ENCODE measurements at places on chromosomes 12 and 14. TPM values are rescaled to one million over a fixed set of nuclear protein-coding genes. Genes with fewer than 3 reads are reported as not detected.

Gene IGF1
- total RNA-seq = not detected

GRCh38 chr12:31029916-31030562, 43.6 kb upstream of the DDX11 start:
- no peak for DNase-seq

DNA sequence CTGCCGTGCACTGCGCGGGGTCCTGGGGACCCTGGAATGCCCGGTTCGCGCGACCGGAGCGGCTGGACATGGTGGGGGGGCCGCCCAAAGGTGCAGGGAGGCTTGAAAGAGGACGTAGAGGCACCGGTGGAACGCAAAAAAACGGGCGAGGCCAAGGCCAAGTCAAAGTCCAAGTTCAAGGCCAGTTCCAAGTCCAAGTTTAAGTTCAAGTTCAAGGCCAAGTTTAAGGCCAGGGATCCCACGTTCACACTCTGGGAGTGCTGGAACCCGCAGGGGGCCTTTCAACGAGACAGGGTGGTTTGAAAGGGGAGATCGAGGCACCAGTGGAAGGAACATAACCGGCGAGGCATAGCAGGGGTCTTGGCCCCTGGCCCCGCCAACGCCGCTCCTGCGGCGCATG, 317.6 kb downstream of the ALG10 start:
- DNase-seq = no peak

- no peak for DNase-seq
These were observed 1108.5 kb downstream of the GALC start for GRCh38 chr14:86884498-86884897.

Gene DBX2
- not detected for total RNA-seq

GRCh38 chr12:116717466-116718437, 20.1 kb downstream of the SPRING1 start:
- DNase-seq = no peak

GRCh38 chr12:104928036-104928745, 29.9 kb downstream of the SLC41A2 start:
- DNase-seq = no peak

Gene WNT5B
- 51.0 TPM for total RNA-seq

Gene C12orf60
- 0.83 TPM for total RNA-seq

- DNase-seq = no peak
These were observed 126.8 kb upstream of the MAP1LC3B2 start for GRCh38 chr12:116432314-116432750.

DNA sequence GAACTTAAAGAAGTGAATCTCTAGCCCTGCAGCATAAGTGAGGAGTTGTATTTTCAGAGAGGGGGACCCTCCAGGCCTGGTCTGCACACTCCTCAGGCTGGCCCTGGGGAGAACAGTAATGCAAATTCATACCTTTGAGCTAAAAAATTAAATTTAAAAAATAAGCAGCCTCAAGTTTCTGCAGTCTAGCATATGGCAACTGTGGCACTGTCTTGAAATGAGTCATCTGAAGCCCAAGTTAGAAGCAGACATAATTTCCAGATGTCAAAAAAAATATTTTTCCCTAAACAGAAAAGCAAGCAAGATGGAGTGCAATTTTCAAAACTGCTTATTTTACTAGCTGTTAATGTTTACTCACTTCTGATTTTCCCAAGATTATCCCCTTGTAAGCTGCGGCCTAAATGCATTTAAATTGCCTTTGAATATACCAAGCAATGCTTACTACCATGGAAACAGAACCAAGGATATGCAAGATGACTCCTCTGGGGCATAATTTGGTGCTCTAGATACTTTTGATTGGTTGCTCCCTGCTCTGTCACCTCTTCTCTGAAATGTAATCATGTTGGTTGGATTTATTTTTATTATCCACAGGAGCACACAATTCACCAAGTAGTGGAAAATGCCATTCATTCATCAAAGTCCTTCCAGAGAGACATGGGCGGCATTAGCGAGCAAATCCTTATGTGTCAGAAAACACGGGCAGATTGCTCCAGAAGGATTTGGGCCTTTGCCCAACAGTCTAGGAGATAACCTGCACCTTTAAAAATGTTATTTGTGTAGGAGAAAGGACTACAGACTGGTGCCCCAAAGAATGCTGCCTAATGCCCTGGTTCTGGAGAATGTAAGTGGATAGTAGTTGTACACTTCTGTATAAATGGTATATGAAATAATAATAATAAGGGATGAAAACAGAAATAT, 25.0 kb upstream of the DHRS7 start:
- no peak for DNase-seq

DNA sequence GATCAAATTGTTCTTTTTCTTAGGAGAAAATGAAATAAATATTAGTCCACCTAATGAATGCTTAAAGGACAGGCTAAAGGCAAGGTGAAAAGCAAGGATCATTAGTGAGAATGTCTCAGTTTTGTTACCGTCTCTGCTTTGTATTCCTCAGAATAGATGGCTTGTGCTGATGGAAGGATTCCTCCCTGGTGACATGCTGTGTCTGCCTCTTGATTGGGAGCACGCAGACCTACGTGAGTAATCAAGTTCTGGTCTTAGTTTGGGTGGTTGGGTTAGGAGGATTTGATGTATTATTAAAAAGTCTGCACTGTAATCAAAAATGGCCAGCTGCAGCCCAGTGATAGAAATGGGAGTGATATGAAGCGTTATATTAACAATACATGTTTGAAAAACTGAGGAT, 78.8 kb upstream of the RTL1 start:
- no peak for DNase-seq

GRCh38 chr12:85007836-85008235, 28.2 kb downstream of the TSPAN19 start:
- peak; percentile 35 for DNase-seq

GRCh38 chr12:23133471-23133870, 508.5 kb downstream of the ETNK1 start:
- DNase-seq = no peak

DNA sequence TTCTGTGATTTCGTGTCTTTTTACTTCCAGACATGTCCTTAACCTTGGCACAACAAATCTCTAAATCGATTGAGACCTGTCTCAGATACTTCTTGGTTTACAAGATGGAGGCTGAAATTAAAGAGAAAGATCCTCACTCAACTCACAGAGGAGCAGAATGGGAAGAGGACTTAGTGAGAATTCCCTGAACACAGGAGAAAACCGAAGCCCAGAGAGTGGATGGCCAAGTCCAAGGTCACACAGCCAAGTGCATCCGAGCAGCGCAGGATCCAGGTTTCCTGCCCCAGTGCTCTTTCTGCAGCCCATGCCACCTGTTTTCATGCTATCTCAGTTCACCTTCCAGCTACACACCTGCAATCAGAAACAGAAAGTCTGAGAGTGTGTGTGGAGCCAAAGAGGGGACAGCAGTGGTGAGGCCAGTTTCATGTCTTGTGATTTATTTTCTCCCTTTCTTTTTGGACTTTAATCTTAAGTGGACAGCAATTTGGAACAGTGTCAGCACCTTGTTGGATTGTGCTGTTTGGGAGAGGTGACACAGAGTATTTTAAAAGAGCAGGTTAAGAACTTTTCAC, 22.9 kb upstream of the TCL1B start:
- DNase-seq = no peak

DNA sequence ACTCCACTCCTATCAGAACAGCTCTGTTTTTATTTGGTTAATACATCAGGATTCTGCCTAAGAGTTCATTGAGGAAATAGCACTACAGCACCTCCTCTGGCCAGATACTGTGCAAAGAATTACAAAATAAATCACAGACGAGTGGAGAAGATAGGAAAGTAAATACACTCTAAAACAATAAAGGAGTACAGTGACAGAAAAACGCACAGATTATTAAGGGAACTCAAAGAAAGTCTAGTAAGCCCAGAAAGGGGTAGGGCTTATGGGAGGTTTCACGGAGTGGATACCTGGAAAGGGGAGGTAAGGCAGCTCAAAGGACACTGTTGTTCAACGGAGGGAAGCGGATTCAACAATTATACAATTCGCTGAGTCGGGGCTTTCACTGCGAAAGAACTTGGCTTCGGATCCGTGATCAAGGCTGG, 5.5 kb downstream of the OR10AD1 start:
- DNase-seq = peak; percentile 41

DNA sequence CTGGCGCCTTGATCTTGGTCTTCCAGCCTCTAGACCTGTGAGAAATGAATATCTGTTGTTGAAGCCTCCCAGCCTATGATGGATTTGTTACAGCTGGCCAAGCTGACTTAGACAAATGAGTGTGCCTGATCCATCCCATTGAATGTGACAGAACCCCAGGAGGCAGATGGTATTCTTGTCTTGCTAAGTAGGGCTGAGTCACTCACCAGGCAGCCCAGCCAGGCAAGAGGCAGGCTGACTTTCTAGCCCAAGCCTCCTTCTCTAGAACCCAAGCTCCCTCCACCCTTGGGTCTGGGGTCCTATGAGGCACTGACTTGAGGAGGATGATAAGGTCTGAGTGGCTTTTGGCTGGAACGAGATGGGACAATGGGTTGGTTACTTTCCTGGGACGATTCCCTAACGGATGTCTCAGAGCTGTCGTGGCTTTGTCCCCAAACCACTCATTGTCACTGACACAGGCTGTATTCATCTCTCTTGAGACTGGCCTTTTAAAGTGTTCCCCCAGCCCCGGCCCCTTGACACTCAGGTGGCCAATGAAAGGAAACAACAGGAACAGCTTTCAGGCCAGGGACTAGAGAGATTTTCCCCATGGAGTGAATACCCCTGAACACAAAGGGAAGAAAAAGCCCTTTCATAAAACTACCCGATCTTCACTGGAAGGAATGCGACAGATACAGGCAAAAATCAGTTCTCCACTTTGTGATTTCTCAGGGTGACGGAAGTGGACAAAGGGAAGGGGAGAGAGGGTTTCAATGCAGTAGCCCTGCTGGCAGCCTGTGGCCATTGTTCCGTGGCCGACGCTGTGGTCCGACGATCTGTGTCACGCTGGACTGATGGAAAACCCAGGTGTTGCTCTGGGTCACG, 264.2 kb downstream of the AACS start:
- DNase-seq = no peak

- DNase-seq = peak; percentile 53
These were observed 44.0 kb downstream of the KICS2 start for GRCh38 chr12:64178122-64178521.

Gene TCL1B
- not detected for total RNA-seq

GRCh38 chr12:131008131-131008912, 54.6 kb downstream of the ADGRD1 start:
- no peak for DNase-seq

GRCh38 chr12:81257947-81258551, 180.2 kb downstream of the ACSS3 start:
- peak; percentile 26 for DNase-seq

DNA sequence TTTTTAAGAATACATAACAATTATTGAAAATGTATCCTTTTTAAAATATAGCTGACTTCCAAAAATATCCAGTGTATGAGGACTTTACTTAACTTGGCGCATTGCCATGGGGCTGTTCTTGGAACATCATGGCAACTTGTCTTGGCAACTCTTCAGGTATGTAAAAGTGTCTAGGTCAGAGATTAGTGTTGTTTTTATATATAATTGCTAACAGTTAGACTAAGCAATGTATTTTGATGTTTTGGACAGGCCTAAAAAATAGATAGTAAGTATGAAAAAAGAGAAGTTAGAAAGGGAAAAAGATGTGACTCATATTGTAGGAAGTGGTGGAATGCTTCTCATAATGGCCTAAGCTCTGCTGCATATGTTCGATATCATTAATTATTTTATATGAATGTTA, 70.9 kb downstream of the MON2 start:
- peak; percentile 14 for DNase-seq

- DNase-seq = peak; percentile 96
These were observed 14.1 kb downstream of the PLCZ1 start for GRCh38 chr12:18723752-18724151.

Gene CHD8
- total RNA-seq = 69.2 TPM

Gene ZDHHC22
- not detected for total RNA-seq

Gene INHBE
- total RNA-seq = 0.27 TPM

DNA sequence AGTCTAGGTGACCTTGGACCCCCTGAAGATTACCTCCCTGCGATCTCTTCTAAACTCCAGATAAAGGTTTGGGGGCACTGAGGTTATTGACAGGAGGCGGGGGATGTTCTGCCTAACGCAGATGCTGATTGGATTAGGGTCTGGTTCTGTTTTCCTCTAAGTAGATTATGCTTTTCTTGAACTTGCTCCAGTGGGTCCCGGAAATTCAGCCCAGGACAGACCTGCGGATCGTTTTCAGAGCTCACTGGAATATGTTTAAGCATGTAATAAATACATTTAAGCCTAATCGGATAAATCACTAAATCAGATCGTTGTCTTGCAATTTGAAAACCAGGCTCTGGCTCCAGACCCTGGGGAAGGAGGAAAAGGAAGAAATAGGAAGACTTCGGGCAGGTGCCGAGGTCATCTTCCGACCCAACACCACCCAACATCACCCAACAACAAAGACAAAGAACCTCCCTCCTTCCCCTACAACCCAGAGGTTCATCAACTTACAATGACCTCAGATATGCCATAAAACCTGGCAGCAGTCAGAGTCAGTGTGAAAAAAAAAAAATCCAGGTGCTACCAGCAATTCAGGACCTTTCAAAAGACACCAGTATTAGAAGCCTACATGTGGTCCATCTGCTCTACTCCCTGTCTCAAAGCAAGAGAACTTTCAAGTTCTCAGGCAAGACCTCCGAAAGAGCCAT, 148.4 kb downstream of the KSR2 start:
- no peak for DNase-seq

Gene SLC10A1
- total RNA-seq = not detected

Gene HAL
- 0.33 TPM for total RNA-seq

Gene CISTR
- total RNA-seq = not detected

DNA sequence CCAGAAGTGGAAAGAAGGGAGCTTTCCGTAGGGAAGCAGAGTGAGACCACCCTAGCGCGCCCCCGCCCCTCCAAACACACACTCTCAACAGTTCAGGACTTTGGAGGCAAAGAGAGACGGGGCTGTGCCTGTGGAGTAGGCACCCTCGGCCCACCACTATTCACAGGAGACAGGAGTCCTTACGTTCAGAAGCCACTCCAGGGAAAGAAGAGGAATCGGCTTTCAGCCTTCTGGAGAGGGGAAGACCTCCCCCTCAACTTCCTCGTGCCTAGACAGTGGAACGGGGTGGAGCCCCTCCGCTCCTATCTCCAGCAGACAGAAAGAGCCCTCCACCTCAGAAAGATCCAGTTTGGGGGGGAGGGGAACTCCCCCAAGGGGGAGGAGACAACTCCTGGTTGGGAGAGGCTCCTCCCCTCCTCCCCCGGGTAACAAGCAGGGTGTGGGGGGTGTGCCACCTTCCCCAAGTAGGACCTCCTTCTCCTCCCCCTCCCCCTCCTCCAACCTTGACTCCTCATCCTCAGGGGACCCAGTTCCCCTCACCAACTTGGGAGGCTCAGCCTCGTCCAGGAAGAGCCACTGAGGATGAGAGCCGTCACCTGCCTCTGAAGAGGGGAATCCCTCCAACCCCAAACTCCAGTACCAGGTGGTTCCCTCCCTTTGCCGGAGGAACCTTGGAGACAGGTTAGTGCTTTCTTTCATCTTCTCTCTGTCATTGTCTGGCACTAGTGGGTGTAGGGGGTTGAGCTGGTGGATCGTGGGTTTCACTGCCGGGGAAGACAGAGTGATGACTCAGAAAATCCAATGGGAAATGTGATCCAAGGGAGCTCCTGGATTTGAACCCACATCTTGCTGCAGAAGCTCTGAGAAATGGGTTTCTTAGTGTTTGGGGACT, 883 bp downstream of the FOXJ2 start:
- peak; percentile 41 for DNase-seq

Measured in mammary epithelial cell (primary cell).